ENCODE measurements at places on chromosomes 11 and 22.

- peak; percentile 62 for DNase-seq
Observed at GRCh38 chr11:114036147-114036811, 23.2 kb upstream of the ZBTB16 start.

DNA sequence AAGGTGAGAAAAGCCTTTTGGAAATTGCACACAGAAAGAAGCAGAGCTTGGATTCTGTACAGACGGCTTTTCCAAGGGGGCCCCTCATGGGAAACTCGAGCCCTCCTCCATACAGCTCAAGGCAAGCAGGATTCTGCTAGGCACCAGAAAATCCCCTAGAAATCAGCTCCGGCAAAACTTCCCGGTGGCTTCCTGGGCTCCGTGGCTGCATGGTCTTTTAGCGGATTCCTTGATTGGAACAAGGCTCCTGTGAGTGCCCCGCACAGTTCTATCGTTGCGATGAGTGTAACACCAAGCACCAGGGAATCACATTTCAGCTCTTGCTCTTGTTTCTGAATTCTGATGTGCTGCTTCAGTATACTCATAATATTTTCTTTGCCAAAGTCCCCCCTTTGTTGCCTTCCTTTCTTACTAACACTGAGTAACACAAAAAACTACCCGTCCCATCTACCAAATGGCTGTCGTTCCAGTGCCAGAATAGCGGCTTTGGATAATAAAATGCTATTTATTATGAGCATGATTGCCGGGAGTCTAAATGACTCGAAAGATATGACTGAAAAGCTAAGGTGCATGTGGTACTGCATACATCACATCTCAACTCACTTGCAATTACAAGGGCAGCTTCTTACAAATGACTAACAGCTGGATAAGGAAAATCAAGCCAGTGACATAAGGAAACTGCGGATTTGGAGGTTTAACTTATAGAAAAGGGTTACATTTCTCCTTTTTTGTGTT, 494.1 kb downstream of the DLG2 start:
- DNase-seq: no peak

DNA sequence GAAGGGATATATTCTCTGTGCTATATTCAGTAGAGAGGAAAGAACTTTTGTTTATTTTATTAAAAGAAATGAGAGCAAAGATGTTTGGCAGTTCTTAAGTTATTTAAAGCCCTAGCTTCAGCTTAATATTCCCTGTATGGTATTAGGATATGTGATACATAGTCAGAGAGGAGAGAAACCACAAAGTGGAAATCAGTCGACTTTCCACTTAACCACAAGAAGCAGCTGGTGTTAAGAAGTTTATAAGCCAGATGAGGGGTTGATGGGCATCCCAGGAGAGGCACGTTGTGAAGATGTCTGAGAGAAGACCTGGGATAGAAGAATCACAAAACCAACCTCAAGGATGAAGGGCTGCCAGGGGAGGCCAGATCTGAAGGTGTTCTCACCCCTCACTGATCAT, 23.3 kb upstream of the PHF21B start:
- DNase-seq: no peak

- DNase-seq: no peak
Observed at GRCh38 chr11:14255238-14255534, 103.8 kb downstream of the RRAS2 start.

DNA sequence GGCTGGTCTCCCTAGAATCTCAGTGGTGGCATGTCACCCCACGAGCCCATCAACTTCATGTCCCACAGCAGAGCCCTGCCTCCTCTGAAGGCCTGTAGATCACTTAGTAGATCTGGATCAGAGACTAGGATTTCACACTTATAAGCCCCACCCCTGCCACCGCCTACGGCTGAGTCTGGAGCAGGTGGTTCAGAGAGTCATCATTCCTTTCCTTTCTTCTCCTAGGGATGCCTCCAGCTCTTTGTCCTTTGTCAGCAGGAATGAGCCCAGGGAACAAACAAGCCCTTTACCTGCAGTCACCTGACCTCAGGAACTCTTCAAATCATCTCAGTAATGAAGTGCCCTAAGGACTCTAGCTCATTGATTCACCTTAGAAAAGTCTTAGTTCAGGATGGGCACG, 37.8 kb downstream of the SCGB1A1 start:
- no peak for DNase-seq

DNA sequence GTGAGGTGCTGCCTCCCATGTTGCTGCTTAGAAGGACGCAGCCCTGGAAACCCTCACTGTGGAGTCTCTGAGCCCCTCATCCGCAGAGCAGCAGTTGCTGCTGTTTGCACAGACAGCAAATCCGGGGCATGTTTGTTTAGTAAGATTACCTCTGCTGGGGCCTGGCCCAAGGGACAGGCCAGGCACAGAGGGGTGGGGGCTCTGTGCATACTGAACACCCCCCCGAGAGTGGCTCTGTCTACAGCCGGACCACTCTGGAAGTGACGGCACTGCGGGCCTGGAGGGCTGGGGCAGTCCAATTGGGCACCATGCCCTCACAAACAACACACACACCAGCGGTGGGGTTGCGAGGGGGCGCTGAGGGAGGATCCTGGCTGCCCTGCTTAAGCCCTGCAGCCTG, 22.9 kb upstream of the CCDC188 start:
- no peak for DNase-seq

DNA sequence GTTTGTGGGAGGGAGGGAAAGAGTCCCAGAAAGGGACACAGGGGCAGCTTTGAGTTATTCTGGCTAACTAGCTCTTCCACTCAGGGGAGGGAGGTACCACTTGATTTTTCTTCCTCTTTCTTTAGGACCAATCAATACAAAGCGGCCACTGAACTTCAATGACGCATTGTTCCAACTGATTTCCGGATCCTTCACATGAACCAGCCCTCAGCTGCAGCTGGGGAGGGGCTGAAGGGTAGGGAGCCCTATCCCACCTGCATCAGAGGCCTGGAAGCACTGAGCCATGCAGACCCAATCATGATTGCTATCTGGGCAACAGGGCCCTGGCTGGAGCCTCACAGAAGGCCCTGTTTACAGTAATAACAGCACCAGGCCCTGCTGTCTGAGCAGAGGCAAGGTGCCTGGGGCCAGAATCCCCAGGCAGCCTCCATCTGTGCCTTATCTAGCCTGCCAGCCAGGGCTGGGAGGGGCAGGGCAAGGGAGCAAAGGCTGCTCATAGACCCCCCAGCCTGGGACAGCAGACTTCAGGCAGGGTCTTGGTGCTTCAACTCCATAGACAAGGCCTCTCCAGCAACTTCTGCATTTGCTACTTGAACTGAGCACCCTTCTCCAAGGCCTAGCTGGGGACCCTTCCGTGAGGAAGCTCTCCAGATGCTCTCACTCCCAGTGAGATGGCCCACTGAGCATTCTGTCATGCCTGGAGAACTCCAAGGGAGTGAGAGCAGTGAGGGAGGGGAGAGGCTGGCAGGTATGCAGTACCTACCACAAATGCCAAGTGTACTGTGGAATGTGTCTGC, 22.5 kb downstream of the CLPB start:
- DNase-seq: peak; percentile 39

DNA sequence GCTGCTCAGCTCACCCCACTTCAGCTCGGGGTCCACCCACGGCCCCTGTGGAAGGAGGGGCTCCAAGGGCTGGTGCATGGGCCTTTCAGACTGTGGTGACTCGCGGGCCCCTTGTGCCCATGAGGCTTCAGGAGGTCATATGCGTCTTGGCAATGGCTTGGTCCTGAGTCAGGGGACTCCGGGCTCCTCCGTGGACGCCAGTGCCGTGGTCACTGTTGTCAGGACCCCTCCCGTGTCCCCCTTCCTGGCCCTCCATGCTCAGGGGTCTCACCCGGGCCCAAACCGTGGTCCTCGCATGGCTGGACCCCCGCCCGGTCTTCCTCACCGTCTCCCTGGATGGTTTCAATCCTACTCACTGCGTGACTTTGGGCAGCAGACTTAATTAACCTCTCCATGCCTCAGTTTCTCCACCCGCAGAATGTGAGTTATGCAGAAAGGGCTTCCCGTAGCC, 436.4 kb downstream of the TBC1D22A start:
- DNase-seq: no peak
